ENCODE measurements at places on chromosomes 12 and 14.

GRCh38 chr14:70971560-70971959, 64.3 kb downstream of the PCNX1 start:
- DNase-seq, result no peak

DNA sequence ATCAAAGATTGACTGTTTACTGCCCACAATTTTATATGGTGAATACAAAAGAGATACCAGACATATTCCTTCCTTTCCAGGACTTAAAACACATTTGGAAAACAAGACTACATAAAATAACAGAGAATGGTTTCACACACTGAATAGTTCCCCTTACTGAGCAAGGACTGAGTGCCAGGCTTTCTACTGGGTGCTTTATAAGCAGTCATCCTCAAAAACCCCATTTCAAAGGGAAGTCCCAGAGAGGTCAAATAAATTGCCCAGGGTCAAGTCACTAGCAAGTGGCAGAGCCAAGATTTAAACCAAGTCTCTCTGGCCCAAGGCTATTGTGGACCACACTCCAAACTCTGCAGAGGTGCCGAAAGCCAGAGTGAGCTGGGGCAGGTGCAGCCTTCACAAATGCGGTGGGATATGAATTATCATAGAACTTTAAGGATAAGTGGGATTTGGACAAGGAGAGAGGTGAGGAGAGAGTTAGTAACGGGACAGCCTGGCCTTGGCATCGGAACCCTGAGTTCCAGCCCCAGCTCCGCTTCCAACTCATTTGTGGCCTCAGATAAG, 9.1 kb upstream of the RPAP3 start:
- no peak for DNase-seq

- DNase-seq, result no peak
These were observed 588 bp downstream of the MBIP start for GRCh38 chr14:36319899-36320199.

DNA sequence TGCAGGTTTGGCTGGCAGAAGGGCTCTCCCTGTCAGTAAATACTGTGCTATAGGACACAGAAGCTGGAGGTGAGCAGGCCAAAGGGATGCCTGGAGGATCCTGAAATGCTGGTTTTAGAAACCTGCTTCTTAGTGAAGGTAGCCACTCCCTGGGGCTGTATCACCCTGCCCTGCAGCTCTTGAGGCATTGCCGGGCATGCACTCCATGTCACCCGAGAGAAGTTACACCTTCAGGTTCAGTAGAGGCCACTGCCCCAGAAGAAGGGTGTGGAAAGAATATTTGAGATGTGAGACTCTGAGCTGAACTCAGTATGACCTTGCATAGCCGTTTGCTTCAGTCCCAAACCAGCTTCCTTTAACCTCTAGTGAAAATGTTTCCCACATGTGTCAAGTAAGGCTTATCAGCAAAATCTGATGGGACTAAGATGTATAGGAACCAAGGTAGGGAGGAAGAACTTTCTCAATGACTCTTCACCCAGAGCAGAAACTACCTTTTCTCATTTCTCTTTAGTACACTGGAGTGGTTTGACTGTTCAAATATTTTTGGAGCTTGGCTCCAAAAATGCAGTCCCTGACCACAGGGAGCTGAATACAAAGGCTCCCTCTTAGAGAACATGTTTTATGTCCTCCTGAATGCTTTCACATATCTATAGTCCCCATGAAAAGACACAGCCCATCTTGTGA, 164.5 kb upstream of the DYRK2 start:
- DNase-seq, result peak; percentile 2

- peak; percentile 10 for DNase-seq
These were observed 95.9 kb upstream of the PPP2R5C start for GRCh38 chr14:101665478-101666078.

DNA sequence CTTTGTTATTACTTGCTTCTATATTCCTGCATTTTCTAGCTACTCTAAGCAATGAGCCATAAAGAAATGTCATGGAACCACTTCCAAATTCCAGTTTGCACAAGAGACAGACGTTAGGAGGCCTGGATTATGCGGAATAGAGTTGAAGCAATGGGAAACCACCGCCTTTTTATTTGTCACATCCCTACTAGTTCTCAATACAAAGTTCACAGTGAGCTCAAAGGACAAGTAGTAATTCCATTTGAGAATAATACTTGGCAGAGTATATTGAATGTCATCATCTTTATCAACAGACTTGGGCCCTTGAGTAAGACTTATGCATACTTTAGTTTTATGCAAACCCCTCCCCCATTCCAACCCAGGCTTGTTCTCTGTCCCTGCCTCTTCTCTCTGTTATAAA, 3.7 kb upstream of the SLC15A5 start:
- no peak for DNase-seq

DNA sequence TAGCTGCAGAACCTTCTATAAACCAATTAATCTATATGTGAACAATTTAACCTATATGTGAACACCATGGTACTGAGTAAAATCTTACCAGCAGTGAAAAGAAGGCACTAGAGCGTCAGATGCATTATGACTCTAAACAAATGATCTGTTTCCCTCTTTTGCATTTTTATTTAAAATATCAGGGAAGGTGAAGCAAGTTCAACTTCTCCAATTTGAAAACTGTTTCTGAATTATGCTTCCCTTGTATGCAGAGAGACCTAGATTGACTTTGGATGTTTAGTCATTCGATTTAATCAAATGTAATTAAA, 80.9 kb downstream of the DAD1 start:
- no peak for DNase-seq

GRCh38 chr12:57214398-57214781, 2.2 kb upstream of the NXPH4 start:
- peak; percentile 66 for DNase-seq

DNA sequence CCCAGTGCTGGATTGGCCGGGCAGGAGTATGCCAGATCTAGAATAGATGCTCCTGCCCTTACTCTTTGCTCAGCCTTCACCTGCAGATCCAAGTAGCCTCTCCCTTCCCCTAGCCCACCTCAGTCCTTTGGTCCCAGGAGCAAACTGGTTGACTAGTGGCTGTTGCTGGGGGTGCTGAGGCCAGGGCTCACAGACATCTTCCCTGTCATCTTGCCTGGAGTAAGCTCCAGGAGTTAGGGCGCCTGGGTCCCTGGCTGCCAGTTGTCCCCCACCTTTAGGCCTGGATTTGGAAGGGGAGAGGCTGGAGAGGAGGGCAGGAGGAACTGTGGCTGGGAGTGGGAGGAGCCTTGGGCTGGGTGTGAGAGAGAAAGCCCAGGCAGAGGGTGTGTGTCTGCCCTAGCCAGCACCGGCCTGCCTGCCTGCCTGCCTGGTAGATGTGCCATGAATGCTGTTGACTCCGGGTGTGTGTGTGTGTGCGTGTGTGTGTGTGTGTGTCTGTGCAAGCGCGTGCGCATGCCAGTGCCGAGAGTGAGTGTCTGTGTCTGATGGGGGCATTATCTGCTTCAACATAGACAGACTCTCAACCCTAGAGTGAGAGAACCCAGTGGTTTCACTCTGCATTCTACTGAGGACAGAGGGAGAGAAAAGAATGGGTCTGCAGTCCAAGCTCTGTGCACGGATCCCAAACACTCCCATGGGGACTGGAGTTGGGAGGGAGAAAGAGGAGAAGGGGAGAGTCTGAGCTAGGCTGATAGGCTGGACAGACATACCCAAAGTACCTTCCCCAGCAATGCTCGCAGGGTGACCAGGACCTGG, 845 bp upstream of the RARG start:
- DNase-seq, result peak; percentile 57

DNA sequence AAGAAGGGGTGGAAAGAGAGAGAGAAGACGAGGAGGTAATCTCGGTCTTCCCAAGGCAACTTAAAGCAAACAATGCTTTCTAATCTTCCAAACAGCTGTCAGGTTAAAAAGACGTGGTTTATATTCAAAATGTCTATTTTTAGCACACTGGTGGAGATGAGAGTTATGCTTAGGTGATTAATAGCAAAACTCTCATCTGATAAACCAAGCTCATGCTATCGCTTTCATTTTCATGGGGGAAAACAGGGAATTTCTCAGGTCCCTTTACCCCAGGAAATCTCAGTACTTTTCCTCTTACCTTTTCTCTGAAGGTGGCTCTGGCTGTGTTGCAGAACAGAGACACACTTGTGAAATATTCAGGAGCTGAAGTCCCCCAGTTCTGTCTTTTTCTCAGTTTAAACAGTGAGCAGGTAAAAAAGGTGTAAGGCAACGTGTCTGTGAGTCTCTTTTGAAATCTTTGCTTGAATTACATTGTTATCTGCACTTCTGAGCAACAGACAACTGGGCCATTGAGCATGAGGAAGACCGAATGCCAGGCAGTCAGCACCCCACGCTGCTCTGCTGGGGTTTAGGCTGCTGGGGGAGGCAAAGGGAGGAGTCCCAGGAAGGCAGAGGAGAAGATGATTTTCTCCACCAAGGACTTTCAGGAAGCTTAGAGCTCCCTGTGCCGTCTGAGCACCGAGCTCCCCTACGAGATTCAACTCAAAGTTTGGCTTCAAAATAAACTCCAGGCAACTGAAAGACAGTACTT, 759.3 kb downstream of the BCL11B start:
- peak; percentile 0 for DNase-seq

- no peak for DNase-seq
These were observed 113.1 kb downstream of the ITPR2 start for GRCh38 chr12:26719852-26720251.

GRCh38 chr12:63319386-63319785, 168.4 kb upstream of the AVPR1A start:
- no peak for DNase-seq

- DNase-seq, result no peak
These were observed 261.2 kb downstream of the ACSS3 start for GRCh38 chr12:81339071-81339470.

DNA sequence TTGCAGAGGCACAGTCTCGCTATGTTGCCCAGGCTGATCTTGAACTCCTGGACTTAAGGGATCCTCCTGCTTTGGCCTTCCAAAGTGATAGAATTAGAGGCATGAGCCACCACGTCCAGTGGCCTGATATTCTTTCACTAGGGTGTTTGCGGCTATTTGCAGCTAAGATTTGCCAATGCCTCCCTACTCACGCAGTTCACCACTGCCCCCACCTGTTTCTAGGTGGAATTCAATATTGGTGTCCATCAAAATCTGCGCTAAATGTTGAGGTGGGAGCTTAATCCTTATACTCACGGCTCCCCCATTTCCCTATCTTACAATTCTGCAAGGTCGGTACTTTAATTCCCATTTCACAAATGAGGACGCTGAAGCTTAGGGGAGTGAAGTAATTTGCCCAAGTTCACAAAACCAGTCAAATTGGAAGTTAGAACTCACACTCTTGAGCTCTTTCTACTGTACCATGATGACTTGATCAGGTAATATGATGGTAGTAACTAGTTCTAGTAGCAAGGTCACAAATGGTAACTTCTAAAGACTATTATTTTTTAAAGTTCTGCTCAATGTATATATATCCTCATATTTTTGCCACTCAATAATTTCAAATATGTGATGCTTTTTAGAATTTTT, 22.1 kb upstream of the LRRC9 start:
- DNase-seq, result no peak

- no peak for DNase-seq
These were observed 144.5 kb upstream of the FBXO33 start for GRCh38 chr14:39576736-39577135.

DNA sequence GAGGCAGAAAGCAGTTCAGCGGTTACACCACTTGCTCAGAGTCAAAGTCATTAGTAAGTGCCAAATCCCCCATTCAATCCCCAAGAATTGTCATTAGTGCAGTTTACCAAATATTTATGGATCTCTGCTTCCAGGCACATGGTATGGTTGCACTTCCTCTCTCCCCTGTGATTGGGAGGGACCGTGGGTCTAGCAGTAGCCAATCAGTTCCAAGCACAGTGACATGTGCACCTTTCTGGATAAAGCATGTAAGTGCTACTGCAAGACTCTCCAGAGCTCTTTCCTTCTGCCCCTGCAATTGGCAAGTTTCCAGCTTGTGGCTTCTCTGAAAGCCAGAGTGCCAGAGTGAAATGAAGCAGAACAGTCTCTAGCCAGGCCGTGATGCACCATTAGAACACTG, 85.3 kb upstream of the FLRT2 start:
- no peak for DNase-seq

- no peak for DNase-seq
These were observed 45.8 kb upstream of the HMGA2 start for GRCh38 chr12:65778258-65779090.

DNA sequence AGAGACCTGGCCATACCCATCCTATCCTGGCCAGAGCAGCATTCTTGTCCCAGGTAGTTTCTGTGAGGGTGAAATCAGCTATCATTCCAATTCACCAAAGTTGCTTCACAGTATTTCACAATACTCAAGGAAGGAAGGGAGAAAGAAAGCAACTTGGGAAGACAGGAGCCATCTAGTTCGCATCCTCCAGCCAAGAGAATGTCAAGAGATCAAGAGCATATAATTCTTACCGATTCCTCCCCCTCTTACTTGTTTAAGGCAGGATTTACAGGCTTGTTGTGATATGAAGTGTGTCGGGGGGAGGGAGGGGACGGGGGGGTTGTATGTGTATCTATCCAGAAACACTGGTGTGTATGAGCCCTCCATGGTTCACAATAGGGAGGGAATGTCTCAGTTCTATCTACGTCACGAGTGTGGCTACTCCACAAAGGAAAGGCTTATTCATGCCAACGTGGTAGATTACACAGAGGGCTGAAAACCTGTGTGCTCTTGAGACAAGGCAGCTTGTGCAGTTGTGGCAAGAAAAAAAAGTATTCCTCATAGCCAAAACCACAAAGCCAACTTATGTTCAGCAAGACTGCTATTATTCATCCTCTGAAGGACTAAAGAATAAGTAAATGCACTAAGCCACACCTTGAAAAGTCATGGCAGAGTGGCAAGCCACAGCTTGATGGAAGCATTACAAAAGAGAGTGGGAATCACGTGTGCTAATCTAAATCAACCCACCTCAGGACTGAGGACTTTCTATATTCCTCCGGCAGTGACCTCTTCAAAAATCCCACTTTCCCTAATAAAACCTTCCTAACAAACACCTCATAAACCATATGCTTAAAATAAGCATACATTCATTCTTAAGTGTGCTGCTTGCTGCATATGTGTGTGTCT, 35.0 kb downstream of the CORO1C start:
- peak; percentile 24 for DNase-seq

- DNase-seq, result no peak
These were observed 175.1 kb upstream of the SFSWAP start for GRCh38 chr12:131535779-131536178.

DNA sequence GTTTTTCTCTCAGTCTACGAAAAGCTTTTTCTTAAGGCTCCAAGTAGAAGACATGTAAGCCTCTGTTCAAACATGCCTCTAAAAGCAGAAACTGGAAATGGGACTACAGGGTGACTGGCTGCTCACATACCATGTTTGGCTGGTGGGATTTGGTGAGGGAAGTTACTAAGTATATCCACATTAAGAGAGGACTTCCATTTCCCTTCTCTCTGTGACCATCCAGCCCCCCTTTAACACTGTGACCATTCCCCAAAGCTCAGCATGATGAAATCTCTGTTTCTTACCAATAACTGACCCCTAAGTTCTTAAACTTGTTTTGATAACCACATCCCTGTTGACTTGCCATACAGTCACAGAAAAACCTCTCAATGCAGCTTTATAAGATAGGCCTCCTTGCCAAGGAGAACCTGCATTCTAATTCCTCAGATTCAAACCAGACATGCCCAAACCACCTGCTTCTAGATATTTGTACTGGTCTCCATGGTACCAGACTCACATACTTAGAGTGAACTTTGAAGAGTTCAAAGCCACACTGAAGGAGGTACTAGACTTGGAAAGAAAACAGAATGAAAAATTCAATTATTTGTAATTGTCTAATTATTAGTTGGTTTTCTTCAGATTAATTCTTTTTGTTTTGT, 102.2 kb downstream of the VEZT start:
- DNase-seq, result no peak

GRCh38 chr14:45267071-45267470, 14.1 kb upstream of the MIS18BP1 start:
- DNase-seq, result no peak

- no peak for DNase-seq
These were observed 88.6 kb downstream of the AEBP2 start for GRCh38 chr12:19527866-19528265.

- DNase-seq, result peak; percentile 80
These were observed 146.1 kb upstream of the NCOR2 start for GRCh38 chr12:124713436-124714082.
